SK-N-MC (cell line): ENCODE measurements at places on chromosomes 6 and 20.

- no peak for DNase-seq
Measured at GRCh38 chr20:3839328-3839727, 7.3 kb upstream of the MAVS start.

GRCh38 chr6:45423111-45423823 is 45.5 kb upstream of the SUPT3H start:
- no peak for DNase-seq

DNA sequence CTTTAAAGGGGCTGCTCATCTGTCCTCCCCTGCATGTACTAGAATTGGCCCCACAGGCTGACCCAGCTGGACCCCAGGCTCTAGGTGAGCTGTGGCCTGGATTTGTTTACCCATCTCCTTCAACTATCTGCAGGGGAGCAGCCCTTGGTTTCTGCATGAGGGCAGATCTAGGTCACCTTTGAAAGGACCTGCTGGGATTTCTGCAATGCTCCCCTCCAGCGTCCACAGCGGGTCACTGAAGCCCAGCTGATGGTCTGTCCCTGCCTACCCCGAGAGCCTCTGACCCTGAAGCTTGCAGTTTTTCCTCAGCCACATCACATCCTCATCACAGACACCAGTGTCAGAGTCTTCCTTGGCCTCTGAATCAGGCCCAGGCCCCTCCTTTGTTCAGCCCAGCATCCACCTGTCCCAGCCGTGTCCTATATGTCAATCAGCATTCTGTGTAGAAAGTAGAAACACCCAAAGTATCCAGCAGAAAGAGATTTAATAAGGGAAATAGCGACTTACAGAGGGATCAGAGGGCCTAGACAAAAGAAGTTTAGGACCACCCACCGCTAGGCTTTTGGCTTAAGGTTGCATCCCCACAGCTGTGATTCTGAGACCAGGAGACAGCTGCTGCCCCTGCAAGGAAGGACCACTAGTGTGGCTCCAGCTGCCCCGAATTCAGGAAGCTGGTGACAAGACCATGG is 243.1 kb downstream of the LRFN2 start:
- no peak for DNase-seq

DNA sequence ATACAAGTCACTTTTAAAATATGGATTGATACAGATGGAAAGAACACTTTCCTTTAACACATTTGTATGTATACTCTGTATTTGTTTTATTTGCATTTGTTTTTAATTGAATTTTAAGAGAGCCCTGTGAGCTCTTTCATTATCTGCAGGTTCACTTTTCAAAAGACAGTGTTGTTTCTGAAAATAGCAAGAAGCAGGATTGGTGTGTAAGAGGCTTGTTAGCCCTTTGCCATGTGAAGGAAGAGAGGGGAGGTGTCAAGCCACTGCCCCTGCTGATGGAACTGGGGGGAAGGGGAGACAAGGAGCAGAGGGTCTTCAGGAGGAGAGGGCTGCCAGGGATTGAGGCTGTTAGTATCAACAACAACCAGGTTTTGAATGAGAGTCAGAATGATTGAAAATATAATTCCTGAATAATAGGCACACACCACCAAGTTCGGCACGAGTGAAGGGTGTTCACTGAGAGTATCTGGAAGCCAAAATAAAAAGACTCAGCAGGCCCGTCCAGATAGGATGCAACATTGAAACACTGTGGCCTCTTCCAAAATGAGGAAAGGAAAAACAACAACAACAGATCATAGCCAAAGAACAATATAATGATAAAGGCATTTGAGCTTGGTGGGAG is 12.6 kb upstream of the PBOV1 start:
- DNase-seq: no peak

- no peak for DNase-seq
Measured at GRCh38 chr6:128259730-128260685, 260.4 kb downstream of the PTPRK start.

DNA sequence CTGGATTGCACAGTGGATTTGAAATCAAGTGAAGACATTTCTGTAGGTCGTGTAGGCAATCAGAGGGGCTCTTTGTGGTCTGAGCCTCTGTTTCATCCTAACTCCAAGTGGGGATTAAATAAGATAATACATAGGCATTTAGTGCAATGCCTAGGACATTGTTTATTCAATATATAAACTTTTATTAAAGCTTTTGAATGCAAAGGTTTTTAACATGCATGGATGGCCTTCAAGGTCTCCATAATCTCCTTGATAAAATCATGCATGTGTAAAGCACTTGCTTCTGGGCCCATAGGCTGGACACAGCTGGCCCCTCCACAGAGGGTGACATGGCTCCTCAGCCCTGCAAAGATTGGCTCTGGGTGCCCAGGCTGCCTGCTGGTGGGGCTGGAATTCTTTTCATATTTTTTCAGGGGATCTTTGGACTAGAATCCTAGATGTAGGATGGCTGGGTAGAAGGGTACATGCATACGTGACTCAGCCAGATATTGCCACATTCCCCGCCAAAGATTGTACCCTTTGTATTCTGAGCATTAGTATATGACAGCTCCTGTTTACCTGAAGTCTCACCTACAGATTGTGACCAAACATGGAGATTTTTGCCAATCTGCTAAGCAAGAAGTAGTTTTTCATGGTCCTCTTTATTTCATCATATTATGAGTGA is 19.0 kb upstream of the AVP start:
- no peak for DNase-seq

GRCh38 chr6:140183881-140184280 is 809.4 kb upstream of the CITED2 start:
- DNase-seq: no peak

GRCh38 chr20:46563860-46564221 is 13.4 kb upstream of the OCSTAMP start:
- DNase-seq: no peak

DNA sequence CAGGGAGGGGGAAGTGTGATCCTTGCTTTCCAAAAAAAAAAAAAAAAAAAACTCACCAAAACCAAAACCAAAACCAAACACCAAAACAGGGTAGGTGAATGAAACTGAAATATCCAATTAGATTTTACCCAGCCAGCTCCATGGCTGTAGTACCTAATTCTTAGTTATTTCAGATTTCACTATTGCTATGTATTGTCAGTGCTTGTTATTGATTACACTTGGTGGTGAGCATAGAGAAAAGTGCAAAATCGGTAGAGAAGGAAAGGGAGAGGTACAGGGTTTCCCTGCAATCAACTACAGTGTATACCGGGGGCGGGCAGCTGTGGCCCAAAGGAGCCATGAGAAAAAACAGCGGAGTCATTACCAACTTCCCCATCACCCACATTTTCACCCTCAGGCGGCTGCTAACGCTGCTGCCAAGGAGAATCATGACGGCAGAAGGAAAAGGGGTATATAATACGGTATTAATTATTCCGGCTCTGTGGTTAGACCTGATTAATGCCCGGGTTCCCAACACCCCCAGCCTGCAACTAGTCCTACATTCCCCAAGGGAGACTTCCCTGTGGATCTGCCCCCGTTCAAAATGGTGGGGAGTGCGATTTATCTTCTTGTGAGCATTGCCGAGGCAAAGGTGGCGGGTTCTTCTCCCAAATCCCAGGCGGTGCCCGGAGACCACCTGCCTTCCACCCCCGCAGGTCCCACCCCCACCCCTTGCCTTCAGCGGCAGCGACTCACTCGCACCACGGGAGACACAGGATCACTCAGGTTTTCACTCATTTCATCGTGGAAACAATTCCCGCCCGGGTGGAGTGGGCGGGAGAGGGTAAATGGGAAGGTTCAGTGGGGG is at the start of gene C6orf62:
C6orf62 (minus strand) TSS at position 30 of the 847 bp plus-strand sequence. CDS start 486 bp downstream, outside the sequence.
- DNase-seq: peak; percentile 68

GRCh38 chr6:121578216-121578615 is 142.8 kb downstream of the GJA1 start:
- DNase-seq: no peak

GRCh38 chr6:130076512-130076911 is 58.1 kb downstream of the L3MBTL3 start:
- DNase-seq: no peak

- no peak for DNase-seq
Measured at GRCh38 chr20:40493071-40493470, 196.0 kb downstream of the MAFB start.

DNA sequence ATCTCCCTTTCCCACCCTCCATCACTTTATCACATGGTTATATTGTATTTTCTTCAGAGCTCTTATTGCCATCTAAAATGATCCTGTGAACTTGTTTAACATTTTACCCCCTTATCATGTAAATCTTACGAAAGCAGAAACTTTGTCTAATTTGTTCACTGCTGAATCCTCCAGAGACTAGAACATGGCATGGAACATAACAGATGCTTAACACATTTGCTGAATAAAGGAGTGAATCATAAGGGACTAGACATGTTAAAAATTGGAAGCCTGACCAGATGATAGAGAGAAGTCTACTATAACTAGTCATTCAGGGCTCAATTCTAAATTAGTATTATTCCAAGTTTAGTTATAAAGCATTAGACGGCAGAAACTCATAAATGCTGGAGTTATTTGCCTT is 73.3 kb downstream of the MAN1A1 start:
- DNase-seq: no peak

GRCh38 chr20:38270869-38271605 is 10.5 kb upstream of the KIAA1755 start:
- DNase-seq: no peak

- DNase-seq: no peak
Measured at GRCh38 chr20:59730722-59731121, 126.4 kb downstream of the PHACTR3 start.

- no peak for DNase-seq
Measured at GRCh38 chr20:43490038-43490437, 17.5 kb upstream of the L3MBTL1 start.

GRCh38 chr20:57048027-57048869 is 218.2 kb downstream of the BMP7 start:
- DNase-seq: no peak

DNA sequence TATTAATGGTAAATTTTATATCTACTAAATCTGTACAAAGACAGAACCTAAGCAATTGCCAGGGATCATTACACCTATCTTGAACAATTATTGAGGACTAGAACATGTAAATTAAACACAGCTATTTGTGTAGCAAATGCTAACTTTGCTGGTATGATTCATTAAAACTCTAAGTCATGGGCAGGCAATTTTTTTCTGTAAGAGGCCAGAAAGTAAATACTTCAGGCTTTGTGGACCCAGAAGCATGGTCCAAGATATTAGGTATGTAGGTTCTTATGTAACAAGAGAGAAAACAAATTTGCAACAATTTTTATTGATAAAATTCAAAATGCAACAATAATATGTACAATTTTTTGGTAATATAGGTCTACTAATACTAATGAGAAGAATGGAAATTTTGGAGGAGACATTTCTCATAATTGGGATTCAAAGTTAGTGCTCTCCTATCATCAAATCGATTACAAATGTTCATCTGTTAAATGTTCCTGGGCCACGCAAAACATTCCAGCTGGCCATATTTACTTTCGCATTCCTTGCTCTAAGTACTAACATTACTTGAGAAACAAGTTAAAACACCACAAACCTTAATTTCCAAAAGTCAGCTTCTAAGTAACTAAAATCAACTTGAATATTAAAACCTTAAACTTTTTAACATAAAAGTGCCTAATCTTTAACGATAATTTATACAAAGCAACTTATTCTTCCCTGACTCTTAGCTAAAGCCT is 4.3 kb downstream of the TMEM30A start:
- no peak for DNase-seq

DNA sequence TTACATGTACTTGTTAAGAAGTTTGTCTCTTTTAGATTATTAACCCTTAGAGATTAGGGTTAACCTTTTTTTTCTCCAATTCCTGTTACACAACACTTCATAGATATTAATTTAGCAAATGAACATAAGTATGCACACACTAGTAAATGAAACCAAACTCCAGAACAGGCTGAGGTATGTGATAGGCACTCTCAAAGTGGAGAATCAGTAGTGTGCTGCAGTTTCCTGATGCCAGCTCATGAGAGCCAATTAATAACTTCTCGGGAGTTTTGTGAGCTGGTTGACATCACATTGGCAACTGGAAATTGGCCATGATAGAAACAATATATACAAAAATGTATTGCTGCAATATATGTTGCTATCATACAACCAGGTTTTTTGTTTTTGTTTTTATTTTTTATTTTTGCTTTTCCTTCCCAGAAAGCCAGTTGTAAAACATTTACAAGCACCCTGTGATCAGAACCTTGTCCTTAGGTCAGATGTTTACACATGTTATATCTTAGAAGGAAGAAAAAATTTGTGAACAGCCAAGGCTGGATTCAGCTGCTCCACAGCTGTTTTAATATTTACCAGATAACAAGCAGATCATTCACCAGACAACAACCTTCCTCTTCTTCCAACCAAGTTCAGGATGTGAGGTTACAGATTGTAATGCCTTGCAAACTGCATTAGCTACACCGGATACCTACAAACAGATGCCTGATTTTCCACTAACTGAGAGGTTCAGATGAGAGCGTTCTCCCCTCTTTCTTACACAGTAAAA is 42.4 kb upstream of the ECHDC1 start:
- DNase-seq: no peak

DNA sequence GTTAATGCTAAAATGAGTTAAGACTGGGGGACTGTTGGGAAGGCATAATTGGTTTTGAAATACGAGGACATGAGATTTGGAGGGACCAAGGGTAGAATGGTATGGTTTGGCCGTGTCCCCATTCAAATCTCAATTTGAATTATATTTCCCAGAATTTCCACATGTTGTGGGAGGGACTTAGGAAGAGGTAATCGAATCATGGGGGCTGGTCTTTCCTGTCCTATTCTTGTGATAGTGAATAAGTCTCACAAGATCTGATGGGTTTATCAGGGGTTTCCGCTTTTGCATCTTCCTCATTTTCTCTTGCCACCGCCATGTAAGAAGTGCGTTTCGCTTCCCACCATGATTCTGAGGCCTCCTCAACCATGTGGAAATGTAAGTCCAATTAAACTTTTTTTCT is 12.7 kb downstream of the ZBTB9 start:
- DNase-seq: no peak
